ENCODE measurements at places on chromosomes 12 and 14. TPM values are rescaled to one million over a fixed set of nuclear protein-coding genes. Genes with fewer than 3 reads are reported as not detected.

Gene RPS6KA5
- total RNA-seq = 6.6 TPM

Gene GLI1
- 8.1 TPM for total RNA-seq

Gene KIF5A
- 0.19 TPM for total RNA-seq

Gene CLEC4D
- total RNA-seq = not detected

Gene TNFAIP2
- 346 TPM for total RNA-seq

Gene ATP5F1B
- total RNA-seq = 886 TPM

Gene KRT1
- total RNA-seq = not detected

Gene HOXC13
- total RNA-seq = 16.4 TPM

Gene LMO3
- not detected for total RNA-seq

Gene SYT10
- total RNA-seq = not detected
